ENCODE measurements at places on chromosomes 7 and 10.

DNA sequence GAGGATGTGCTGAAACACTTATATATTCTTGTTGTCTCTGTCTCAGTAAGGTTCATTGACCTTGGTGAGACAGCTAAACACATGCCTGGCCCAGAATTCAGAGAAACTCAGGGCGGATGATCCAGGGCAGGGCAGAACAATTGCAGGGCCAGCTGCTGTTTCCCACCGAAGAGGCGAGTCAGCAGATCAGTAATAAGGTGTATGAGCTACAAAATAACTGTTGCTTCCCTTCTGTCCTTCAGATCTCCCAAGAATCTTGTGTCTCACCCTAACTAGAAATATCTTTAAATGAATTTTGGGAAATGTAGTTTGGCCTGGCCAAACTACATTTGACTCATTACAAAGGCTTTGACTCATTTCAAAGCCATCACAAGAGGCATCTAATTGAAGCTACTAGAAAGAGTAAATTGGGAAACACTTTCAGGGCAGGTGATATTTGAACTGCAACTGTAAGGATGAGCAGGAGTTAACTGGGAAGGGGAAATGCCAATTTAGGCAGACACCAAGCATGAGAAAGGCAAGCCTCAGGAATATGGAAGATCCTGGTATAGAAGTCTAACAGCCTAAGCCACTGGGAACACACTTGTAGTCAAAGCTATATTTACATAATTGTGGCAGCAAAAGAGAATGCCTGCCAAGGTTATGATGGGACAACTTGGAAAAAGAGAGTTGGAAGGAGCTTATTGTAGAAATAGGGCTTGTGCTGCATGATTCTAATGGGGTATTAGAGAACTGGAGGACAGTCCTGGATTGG is 24.5 kb upstream of the CELF2 start:
- DNase-seq, result no peak

GRCh38 chr7:87216701-87217508 is 2.6 kb downstream of the TMEM243 start:
- DNase-seq, result no peak

DNA sequence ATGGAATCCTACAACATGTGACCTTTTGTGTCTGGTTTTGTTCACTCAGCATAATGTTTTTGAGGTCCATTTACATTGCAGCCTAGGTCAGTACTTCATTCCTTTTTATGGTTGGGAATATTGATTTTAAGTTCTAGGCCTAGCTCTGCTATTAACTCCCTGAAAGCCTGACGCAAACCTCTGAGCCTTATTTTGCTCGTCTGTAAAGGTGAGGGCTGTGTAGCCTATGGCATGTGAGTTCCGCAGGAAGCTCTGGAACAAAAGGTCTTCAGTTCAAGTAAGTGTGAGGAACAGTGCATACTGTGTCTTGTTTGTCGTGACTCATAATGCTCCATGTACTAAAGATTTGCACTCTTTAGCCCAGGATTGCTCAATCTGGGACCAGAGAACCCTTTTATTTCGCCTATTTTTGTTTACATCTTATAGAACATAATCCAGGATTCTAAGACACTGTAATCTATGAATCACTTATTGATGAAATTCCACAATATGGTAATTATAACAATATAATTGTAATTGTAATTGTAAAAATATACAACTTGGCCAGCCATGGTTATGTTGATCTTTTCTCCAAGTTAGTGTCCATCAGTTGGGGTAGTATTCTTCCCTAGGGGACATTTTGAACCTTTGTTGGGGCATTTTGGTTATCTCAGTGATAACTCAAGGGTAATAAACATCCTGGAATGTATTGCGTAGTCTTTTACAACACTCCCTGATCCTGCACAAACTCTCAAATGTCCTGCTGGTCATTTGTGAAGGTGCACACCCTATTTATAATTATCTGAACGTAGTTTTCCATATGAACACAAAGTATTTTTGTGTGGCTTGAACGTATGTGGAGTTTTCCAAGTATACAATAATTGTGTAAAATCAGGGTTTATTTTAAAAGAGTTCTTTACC is 184.7 kb downstream of the VTI1A start:
- DNase-seq, result no peak

- DNase-seq, result no peak
Measured at GRCh38 chr10:129187331-129187730, 279.7 kb upstream of the MGMT start.

GRCh38 chr10:11237571-11237970 is 219.9 kb downstream of the CELF2 start:
- DNase-seq, result no peak

DNA sequence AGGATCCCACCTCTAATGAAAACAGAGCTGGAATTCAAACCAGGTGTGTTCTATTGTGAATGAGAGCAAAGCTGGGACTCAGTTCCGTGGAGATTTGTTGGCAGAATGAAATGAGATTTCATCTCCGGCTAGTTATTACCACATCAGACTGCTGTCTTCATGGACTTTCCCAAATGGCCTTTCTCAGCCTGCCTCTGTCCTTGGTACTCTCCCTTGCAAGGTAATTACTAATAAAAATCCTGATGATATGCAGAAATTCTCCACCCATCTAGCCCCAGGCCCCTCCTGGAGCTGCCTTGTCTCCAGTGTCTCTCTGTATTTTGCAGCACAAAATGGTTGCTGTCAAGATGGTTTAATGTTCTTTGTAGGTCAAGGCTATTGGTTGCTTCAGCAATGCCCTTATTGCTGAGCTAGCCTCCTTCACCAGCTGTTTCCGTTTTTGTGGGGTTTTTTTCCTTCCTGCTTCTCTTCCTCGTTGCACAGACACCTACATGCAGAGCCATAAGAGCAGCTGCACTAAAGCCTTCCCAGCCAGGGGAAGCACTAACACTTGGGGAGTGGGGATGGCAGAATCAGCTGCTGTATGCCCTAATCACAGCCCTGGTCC is 185.0 kb upstream of the GHITM start:
- no peak for DNase-seq

- DNase-seq, result no peak
Measured at GRCh38 chr7:156827587-156828203, 65.3 kb downstream of the LMBR1 start.

- no peak for DNase-seq
Measured at GRCh38 chr7:6157685-6158423, 114.6 kb downstream of the CYTH3 start.

GRCh38 chr7:73847941-73848723 is 5.8 kb upstream of the METTL27 start:
- no peak for DNase-seq

GRCh38 chr10:23310404-23310803 is 34.2 kb downstream of the C10orf67 start:
- DNase-seq, result no peak

DNA sequence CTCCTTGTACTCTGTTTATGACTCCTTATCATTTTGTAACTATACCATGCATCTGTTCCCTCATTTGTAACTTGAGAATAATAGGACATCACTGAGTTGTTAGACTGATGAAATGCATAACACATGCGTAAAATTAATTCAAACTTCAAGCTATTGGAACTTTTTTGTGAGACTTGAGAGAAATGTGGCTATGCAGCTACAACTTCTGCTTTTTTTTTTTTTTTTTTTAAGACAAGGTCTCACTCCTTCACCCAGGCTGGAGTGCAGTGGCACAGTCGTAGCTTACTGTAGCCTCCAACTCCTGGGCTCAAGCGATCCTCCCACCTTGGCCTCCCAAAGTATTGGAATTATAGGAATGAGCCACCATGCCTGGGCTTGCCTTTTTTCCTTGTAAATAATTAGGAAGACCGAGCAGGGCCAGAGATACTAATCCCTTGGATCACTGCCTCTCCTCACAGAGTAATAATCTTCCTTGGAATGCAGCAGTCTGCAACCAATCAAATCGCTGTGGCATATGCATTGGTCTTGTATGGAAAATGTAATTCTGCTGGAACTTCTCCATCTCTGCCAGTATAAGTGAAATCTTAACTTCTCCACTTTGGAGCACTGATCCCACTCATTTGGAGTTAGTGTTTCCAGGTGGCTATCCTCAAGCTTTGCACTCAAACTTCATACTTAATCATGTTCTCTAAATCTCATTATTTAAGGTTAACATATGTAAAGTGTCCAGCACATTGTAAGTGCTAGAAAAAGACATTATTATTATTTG is 2.0 kb upstream of the PANK1 start:
- no peak for DNase-seq

DNA sequence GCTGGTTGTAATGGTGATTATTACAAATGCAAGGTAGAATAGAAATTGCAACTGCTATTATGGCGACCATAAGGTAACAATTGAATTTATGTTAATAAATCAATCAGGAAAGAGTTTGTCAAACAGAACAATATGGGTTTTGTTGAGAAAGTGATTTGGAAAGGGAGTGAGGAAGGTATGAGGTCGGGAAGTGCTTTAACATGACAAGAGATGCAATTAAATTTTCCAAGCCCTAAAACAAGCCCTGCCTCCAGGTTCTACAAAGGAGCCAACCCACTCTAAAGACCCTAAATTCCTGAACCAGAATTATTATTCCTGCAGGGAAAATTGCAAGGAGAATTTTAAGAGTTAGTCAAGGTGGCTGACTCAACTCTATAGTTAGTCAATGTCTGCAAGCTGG is 363.7 kb downstream of the BMPER start:
- DNase-seq, result no peak

Data from ecto neural progenitor cell (in vitro differentiated cells).